ENCODE measurements at places on chromosomes 7 and 10.

- DNase-seq: no peak
Measured at GRCh38 chr7:127916735-127917134, 114.5 kb downstream of the LRRC4 start.

DNA sequence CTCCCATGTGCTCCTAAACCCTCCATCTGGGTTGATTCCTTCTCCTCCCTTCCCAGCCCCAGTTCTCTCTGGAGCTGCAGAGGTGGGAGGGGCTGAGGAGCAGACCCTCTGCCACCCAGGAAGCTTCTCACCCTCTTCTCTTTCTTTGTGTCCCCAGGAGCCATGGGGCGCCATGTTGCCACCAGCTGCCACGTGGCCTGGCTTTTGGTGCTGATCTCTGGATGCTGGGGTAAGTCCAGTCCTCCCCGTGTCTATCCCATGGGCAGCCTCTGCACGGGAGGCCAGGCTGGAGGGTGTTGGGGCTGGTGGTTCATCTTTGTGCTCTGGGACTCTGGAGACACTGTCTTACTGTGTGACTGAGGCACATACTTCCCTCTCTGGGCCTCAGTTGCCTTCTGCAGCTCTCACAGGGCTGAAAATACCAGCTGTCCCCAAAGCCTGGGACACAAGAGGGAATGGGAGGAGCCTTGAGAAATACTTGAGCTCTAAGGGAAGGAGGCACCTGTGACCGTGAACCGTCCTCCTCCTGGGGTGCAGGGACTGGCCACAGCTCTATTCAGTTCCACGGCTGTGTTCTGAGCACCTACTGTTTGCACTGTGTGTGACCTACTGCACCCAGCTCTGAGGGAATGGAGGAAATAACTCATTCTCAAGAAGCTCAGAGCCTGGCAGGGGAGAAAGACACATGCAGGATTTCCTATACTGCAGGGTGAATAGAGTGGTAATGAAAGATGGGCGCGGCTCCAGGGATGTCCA lies 43.1 kb downstream of the CDH23 start:
- no peak for DNase-seq

- DNase-seq: no peak
Measured at GRCh38 chr10:113329121-113329596, 223.7 kb upstream of the HABP2 start.

- no peak for DNase-seq
Measured at GRCh38 chr7:41624818-41625217, 78.1 kb downstream of the INHBA start.

- no peak for DNase-seq
Measured at GRCh38 chr10:21150166-21150565, 253.1 kb upstream of the NEBL start.

DNA sequence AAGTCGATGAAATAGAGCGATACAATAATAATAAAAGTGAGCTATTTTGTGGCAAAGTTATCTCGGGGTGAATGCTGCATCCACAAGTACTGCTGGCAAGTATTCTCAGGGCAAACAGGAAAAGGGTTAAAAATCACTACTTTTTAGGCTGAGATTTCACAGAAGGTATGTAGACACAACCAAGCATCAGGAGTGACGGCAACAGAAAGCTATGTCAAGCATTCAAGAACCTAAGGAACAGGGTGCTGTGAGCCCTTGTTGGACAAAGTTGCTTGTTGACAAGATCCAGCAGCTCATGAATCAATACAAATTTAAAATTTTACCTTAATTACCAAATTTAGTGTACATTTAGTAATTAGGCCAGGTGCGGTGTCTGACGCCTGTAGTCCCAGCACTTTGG lies 41.2 kb upstream of the C1QL3 start:
- DNase-seq: no peak

Measured in frontal cortex (tissue), 4 donors.